Activated naive CD8-positive, alpha-beta T cell treated with anti-CD3 and anti-CD28 coated beads for 36 hours (primary cell): ENCODE measurements at places on chromosomes 12 and 14. TPM values are rescaled to one million over a fixed set of nuclear protein-coding genes. Genes with fewer than 3 reads are reported as not detected.

DNA sequence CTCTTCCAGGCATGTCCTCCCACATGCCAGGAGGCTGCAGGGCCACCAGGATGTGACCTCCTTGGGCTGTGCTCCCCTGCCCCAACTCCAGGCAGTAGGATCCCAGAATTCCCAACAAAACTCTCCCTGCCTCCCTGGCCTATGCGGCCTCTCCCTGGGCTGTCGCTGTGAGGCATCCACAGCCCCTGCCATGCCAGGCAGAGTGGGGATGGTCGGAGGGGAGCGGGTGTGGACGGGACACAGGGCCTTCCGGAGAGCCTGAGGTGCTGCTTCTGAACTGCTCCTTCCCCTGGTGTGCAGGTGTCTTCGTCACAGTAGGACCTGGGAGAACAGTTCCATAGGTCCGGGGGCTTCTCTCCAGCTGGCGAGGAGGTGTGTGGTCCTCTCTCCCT lies 18.3 kb downstream of the GPR132 start:
- peaks cover 12% of the 10 kb centered on the region for H3K4me1 ChIP-seq
- peaks cover 10% of the 10 kb centered on the region for H3K27me3 ChIP-seq
- no peak for DNase-seq
- H3K4me3 ChIP-seq = no peak overlapping the region
- H3K27ac ChIP-seq = no peak overlapping the region

The IL22 gene
- 0.64 TPM for total RNA-seq

The FSCB gene
- not detected for total RNA-seq

- no peak overlapping the region for H3K27ac ChIP-seq
- H3K36me3 ChIP-seq = no peaks in the 10 kb centered on the region
- no peaks in the 10 kb centered on the region for H3K4me1 ChIP-seq
- H3K4me3 ChIP-seq = no peak overlapping the region
- H3K27me3 ChIP-seq = no peaks in the 10 kb centered on the region
Observed at GRCh38 chr12:84551373-84551772, 361.2 kb downstream of the SLC6A15 start.

DNA sequence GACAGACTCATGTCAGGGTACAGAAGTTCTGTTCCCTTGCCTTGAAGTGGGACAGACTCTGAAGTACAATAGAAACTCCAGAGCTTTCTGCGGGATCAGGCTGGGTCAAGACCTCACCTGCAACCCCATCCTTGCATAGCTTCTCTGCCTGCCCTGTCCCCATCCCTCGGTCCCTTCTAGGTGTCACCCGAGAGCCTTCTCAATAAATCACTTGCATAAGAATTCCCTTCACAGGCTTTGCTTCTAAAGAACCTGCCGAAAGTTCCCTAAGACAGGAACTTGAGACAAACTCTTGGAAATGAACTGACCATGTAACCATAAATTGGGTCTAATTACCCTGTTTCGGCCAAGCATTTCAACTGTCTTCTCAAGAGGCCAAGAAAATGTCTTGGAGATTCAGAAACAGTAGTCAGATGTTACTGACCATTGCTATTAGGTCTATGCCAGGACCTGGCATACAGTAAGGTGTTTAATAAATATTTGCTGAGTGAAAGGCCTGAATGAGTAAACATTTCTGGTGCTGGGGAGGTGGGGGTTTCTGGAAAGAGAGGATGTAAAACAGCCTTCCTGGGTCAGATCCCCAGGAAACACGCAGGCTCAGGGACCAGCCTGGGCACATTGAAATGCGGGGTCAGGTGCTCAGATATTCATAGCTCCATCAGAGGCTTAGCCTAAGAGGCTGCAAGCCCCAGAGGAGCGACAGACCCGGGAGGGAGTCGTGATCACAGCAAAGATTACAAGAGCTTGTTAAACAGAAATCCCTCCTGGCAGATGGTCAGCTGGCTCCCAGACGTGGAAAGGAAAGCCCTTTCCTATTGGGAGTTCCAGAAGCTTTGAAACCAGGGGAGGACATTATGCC lies 226.2 kb upstream of the LHX5 start:
- H3K4me3 ChIP-seq = no peak overlapping the region
- H3K4me1 ChIP-seq = no peaks in the 10 kb centered on the region
- peaks cover 4% of the 10 kb centered on the region for H3K27me3 ChIP-seq

The PSMB5 gene
- 162 TPM for total RNA-seq

GRCh38 chr14:31476131-31476866 lies 11.5 kb downstream of the GPR33 start:
- no peaks in the 10 kb centered on the region for H3K36me3 ChIP-seq
- peaks cover 13% of the 10 kb centered on the region for H3K27me3 ChIP-seq
- H3K27ac ChIP-seq = no peak overlapping the region

The KRT77 gene
- total RNA-seq = not detected

The PLEKHH1 gene
- 2.4 TPM for total RNA-seq

DNA sequence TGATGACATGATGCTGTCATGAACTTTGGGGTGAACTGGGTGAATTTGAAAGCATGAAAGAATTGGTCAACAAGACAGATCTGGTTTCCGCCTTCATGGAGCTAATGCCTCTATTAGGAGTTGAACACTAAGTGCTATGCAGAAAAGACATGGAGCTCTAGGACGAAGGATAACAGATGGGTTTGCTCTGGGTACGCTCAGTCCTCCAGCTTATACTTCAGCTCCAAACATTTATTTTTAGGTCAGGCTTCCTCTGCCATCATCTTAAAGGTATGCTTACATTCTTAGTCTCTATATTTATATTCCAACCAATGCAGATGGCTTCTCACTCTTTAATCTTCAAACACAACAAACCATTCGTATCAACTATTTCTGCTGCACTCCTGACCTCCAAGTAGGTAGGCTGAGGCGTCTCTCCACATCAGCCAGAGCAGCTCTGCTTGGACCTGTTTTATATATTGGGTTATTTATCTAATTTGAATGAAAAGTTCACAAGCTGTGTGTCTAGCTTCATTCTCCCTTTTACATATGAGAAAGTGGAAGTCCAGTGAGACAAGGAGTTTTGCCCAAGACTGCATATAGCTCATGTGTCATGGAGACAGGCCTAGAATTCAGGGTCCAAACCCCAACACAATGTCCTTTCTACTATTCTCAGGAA lies 226.3 kb downstream of the SPTSSA start:
- H3K36me3 ChIP-seq = no peaks in the 10 kb centered on the region
- peaks cover 4% of the 10 kb centered on the region for H3K27me3 ChIP-seq
- no peak for DNase-seq

The CLEC1B gene
- total RNA-seq = not detected

The LIN7A gene
- total RNA-seq = not detected

The ISCA2 gene
- total RNA-seq = 29.7 TPM

- peak overlapping the region; percentile 22 for H3K27ac ChIP-seq
- peaks cover 29% of the 10 kb centered on the region for H3K36me3 ChIP-seq
- no peak for DNase-seq
- peak overlapping the region; percentile 7 for H3K4me3 ChIP-seq
Observed at GRCh38 chr12:89663577-89664357, 44.9 kb downstream of the ATP2B1 start.

The ADCY4 gene
- total RNA-seq = 0.70 TPM

GRCh38 chr12:80142640-80143039 lies 43.3 kb downstream of the OTOGL start:
- peaks cover 3% of the 10 kb centered on the region for H3K27me3 ChIP-seq
- peak; percentile 2 for DNase-seq
- H3K27ac ChIP-seq = no peak overlapping the region
- H3K36me3 ChIP-seq = no peaks in the 10 kb centered on the region
- H3K4me1 ChIP-seq = peaks cover 6% of the 10 kb centered on the region

DNA sequence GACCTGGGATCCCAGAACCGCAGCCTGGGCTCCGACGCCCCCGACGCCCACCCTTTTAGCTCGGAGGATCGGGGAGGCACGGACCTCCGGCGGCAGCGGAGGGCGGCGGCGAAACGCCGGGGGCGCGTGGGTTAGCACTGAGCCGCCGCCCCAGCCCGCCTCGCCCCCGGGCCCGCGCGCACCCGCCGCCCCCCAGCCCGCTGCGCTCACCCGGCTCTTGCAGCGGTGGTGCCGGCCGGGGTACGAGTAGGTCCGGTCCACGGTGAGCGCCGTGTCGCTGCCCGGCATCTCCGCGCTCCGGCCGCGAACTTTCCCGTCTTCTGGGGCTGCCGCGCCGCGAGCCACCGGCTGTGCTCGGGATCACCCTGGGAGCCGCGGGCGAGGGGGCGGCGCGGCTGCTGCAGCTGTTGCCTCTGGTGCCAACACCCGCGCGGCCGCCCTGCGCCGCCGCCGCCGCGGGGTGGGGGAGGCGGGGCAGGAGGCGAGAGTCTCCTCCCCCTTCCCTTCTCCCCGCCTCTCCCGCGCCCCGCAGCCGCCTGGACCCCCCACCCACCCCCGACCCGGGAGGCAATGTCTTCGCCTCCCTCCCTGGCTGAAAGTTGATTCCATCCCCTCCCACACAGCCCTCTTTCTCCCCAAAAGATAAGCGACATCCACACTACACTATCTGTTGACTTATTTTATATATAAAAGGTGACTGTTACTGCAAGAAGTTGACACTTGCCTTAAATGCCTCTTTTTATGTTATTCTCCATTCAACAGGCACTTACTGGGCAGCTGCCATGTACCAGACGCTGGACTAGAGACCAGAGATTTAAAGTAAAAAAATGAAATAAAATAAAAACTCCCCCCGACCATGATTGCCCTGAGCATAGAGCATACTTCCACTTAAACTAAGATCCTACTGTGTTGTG lies at the start of gene TMCC3:
TSS of gene TMCC3 (minus strand) at position 415 of the 914 bp plus-strand sequence. CDS start at position 288, 127 bp downstream.
- H3K4me1 ChIP-seq = peaks cover 10% of the 10 kb centered on the region
- DNase-seq = peak; percentile 22
- no peak within 1 kb of the TSS for H3K27ac ChIP-seq
- no peaks in the 10 kb centered on the region for H3K36me3 ChIP-seq

DNA sequence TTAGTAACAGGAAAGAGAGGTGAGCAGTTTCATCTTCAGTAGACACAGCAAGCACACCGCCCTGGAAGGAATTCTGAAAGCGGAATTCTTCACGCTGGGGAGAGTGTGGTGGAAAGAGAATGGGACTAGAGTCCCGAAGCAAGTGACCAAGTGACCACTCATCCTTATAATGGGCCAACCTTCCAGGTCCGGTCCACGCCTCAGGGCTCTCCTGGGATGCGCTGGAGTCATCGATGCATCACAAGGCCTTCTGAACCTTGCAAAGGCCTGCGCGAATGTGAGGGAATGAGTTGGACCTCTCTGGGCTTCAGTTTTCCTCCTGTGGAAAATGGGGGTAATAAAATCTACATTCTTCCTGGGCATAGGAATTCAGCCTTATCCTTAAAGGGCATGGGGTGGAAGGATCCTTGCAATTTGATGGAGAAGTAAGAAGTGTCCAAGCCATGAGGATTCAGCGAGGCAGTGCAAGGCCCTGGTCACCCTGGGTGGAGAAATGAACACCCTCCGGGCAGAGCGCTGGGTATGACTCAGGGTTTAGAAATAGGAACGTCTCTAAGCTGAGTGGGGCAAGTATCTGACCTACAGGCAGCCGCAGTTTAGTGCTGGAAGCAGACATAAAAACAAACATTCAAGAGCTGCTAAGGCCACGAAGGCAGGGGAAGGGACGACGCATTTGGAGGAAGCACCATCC lies 97.7 kb downstream of the SETD3 start:
- H3K27me3 ChIP-seq = peaks cover 26% of the 10 kb centered on the region
- DNase-seq = no peak
- H3K27ac ChIP-seq = no peak overlapping the region
- peaks cover 4% of the 10 kb centered on the region for H3K4me1 ChIP-seq
- no peak overlapping the region for H3K4me3 ChIP-seq

GRCh38 chr14:89920056-89920455 lies 34.5 kb downstream of the EFCAB11 start:
- peaks cover 1% of the 10 kb centered on the region for H3K27me3 ChIP-seq
- no peaks in the 10 kb centered on the region for H3K36me3 ChIP-seq
- H3K4me3 ChIP-seq = no peak overlapping the region

DNA sequence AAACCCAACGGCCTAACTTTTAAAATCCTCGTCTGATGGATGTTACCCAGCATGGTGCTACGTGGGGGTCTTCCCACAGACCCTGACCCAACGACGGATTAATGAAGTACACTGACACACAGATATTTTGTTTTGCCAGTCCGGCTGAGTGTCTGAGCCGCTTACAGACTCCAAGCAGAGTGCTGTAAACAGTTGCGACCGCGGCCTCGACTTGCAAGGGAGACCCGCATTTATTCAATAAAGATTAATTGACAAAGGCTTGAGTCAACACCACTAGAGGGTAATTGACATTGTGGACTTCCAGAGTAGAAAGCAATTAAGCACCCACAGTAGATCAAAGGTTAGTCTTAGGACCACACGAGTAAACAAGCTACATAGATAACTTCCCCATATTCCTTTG lies 1042.4 kb downstream of the AACS start:
- H3K4me1 ChIP-seq = no peaks in the 10 kb centered on the region
- DNase-seq = no peak
- H3K4me3 ChIP-seq = no peak overlapping the region
- H3K36me3 ChIP-seq = no peaks in the 10 kb centered on the region

The PYGL gene
- 2.3 TPM for total RNA-seq

- H3K36me3 ChIP-seq = no peaks in the 10 kb centered on the region
- H3K27ac ChIP-seq = no peak overlapping the region
- H3K4me1 ChIP-seq = peaks cover 3% of the 10 kb centered on the region
- H3K27me3 ChIP-seq = peaks cover 4% of the 10 kb centered on the region
Observed at GRCh38 chr12:71183018-71183417, 25.2 kb upstream of the TSPAN8 start.

- H3K27ac ChIP-seq = no peak overlapping the region
- peaks cover 10% of the 10 kb centered on the region for H3K36me3 ChIP-seq
- H3K27me3 ChIP-seq = no peaks in the 10 kb centered on the region
- H3K4me3 ChIP-seq = no peak overlapping the region
Observed at GRCh38 chr12:105365231-105365630, 34.7 kb downstream of the C12orf75 start.

The SERPINA3 gene
- total RNA-seq = not detected

DNA sequence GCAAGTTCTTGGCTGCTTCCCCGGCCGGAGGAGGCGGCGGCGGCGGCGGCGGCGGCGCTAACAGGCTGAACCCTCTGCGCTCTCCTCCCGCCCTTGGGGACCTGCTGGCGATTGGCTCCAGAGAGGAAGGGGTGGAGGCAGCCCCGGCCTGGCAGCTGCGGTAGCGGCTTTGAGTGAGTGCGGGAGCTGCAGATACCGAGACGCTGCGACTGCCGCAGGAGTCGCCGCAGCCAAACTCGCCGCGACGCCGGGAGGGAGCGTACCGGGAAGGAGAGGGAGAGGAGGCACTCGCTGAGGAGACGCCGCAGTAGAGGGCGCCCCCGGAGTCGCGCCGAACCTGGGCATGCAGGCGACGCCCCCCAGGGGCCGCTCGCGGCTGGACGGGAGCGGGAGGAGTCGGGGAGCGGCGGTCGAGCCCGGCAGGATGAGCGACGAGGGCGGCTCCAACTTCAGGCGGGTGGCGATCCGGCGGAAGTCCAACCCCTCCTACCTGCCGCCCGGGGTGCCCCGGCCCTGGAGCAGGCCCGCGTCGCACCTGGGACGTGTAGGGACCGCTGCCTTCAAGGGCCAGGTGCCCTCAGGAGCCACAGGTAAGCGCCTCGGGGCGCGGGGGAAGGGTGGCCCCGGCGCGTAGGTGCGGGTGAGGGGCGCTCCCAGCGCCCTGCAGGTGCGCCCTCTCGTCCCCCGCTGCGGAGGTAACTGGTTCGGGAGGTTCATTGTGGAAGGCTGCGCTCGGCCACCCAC lies at the start of gene FGD4:
TSS of gene FGD4 (plus strand) at position 189 of the 744 bp plus-strand sequence.
- H3K27ac ChIP-seq = no peak within 1 kb of the TSS
- no peaks in the 10 kb centered on the region for H3K36me3 ChIP-seq
- peak; percentile 76 for DNase-seq
- peaks cover 1% of the 10 kb centered on the region for H3K4me1 ChIP-seq

- H3K4me3 ChIP-seq = no peak overlapping the region
- no peak for DNase-seq
- H3K27ac ChIP-seq = peak overlapping the region; percentile 43
- peaks cover 49% of the 10 kb centered on the region for H3K36me3 ChIP-seq
- no peaks in the 10 kb centered on the region for H3K4me1 ChIP-seq
- H3K27me3 ChIP-seq = no peaks in the 10 kb centered on the region
Observed at GRCh38 chr12:131939007-131939406, 9.9 kb downstream of the PUS1 start.

- H3K27ac ChIP-seq = no peak within 1 kb of the TSS
- H3K4me1 ChIP-seq = peaks cover 40% of the 10 kb centered on the region
- DNase-seq = no peak
- no peak within 1 kb of the TSS for H3K4me3 ChIP-seq
- H3K27me3 ChIP-seq = no peaks in the 10 kb centered on the region
Observed at GRCh38 chr12:52600941-52601481, at the start of gene KRT72. Gene KRT72, minus strand, starts transcription at chr12:52601463. Its CDS starts 11 bp downstream, at chr12:52601452.
